Activated CD4-positive, alpha-beta T cell treated with anti-CD3 and anti-CD28 coated beads, Interleukin-2, amount 50 U/mL, for 24 hours (primary cell): ENCODE measurements at places on chromosomes 7 and 10.

GRCh38 chr7:155316427-155317113, 18.9 kb downstream of the INSIG1 start:
- no peak for DNase-seq

GRCh38 chr7:105337529-105337928, 51.2 kb downstream of the SRPK2 start:
- no peak for DNase-seq

- DNase-seq, result no peak
Measured at GRCh38 chr10:51590818-51591217, 108.6 kb downstream of the CSTF2T start.

GRCh38 chr10:71432101-71432905, 35.6 kb downstream of the CDH23 start:
- DNase-seq, result no peak

GRCh38 chr10:50558371-50558770, 65.4 kb downstream of the SGMS1 start:
- no peak for DNase-seq

- no peak for DNase-seq
Measured at GRCh38 chr7:40808378-40808942, 673.7 kb downstream of the SUGCT start.

DNA sequence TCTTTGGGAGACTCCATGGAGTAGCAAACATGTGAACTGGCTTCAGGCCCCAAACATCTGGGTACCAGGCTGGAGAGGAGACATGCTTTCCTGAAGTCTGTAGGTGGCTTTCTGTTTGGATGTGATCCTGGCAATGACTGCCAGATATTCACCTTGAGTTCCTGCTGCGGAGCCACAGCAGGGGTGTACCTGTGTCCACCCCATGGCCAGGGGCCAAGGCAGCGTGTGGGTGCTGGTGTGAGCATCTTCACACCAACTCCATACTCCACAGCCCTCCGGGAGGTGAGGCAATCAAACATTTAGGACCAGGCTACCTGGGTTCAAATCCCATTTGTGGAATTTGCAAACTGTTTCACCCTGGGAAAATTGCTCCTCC, 113.0 kb downstream of the ADCY1 start:
- DNase-seq, result no peak

DNA sequence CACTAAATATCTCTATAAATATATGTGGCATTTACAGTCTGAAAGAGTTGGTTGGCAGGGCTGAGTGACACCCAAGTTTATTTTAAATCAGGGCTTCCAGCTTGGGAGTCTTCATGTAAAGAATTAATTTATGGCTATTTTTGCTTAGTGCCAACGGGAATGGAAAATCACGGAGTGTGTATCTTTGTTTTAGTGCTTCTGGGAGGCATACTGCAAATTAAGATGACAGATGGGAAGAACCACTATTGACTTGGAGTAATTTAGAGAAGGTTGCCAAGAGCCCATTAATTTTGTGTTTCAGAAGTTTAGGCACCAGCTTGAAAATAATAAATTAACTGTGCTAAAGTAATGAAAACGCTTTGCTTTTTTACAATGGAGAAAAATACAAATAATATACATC, 135.2 kb downstream of the GPR37 start:
- DNase-seq, result no peak

GRCh38 chr10:128063736-128064107, 62.5 kb downstream of the MKI67 start:
- no peak for DNase-seq

- no peak for DNase-seq
Measured at GRCh38 chr10:122163174-122164022, 107.7 kb upstream of the BTBD16 start.

- no peak for DNase-seq
Measured at GRCh38 chr10:19640566-19641263, 175.5 kb upstream of the PLXDC2 start.

DNA sequence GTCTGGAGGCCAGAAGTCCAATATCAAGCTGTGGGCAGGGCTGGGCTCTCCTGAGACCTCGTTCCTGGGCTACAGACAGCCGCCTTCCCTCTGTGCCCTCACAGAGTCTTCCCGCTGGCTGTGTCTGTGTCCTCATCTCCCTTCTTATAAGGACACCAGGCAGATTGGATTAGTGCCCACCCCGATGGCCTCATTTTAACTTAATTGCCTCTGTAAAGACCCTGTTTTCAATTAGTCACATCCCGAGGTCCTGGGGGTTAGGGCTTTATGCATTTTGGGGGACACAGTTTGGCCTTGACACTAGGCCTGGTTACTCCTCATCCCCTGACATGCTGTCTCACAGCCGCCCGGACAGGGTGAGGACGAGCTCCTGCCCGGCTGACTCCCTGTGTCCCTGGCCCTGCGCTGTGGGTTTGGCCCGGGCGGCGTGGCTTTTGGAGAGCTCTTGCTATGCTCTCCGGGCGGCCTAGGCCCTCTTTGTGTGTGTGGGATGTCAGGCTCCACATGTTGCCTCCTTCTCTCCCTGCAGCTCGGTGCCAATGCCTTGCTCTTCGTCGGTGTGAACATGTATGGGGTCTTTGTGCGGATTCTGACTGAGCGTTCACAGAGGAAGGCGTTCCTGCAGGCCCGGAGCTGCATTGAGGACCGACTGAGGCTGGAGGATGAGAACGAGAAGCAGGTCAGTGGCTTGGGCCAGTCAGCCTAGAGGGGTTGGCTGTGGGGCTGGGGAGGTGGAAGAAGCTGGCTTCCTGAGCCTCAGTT, 18.2 kb downstream of the ADCY1 start:
- no peak for DNase-seq

GRCh38 chr7:3914051-3914775, 613.2 kb downstream of the SDK1 start:
- DNase-seq, result no peak

GRCh38 chr10:61757525-61758397, 95.0 kb downstream of the CABCOCO1 start:
- DNase-seq, result no peak

DNA sequence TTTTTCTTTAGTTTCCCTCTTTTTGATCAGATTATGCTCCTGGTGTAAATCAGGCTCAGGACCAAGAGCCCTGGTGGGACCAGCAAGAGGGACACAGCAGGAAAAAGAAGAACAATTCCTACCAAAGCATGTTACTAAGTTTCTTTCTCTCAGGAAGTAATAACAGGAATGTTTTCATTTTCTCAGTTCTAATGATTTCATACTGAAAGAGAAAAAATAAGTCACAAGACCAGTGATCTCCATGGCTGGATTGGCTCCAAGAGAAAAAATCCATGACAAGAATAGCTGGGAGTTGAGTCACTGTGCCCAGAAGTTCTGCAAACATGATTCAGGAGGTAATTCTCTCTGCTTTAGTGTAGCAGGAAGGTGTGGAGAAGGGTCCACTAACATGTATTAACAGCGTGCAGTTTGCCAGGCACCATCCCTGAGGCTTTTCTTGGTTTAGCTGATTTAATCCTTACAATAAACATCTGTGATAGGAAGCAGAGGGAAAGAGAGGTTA, 23.8 kb upstream of the IFIT2 start:
- DNase-seq, result no peak

DNA sequence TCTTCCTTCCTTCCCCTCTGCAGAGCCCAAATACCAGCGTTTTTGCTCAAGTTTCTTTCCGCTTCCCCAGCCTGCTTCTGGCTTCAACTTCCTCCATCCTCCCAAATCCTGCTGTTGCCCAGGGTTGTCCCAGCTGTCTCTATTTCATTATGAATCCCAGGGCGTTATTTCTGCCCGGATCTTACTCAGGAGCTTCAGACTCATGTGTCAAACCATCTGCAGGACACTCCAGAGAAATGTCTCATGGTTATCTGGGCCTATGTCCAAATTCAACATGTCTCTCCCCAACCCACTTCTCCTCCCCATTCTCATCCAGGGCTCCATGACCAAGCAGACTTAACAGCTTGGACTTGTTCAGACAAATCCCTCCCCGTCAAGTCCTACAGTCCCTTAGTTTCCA, 15.6 kb downstream of the ARHGAP22 start:
- no peak for DNase-seq

DNA sequence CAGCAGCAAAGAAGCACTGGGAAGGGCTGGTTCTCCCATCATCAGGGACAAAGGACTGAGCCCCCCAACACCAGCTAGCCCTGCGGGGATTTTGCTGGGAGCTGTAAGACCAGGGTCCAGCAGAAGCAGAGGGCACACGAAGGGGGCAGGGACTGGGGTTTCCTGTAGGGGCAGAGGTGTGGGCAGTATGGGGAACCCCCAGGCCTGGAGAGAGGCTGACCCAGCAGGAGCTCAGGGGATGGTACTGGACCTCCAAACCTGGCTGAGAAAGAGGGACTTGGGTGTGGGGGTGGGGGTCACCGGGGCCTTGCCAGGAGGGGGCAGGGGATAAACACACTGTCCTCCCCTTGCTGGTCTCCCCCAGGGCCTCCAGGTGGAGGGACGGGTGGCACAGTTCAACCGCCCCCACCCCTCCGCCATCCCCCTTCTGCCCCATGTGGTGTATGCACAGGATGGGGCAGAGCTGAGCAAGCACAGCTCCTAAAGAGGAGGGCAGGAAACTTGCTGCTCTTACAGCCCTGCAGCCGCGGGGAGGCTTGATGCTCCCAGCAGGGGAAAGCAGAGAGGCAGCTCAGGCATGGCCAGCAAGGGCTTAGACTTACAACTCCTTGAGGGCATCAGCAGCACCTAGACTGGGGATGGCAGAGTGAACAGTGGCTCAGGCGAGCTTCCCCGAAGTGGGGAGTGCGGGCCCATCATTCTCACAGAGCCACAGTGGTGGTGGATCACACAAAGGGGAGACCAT, 12.4 kb upstream of the RET start:
- no peak for DNase-seq
